ENCODE measurements at places on chromosomes 3 and 15.

GRCh38 chr15:60582370-60583036, 103.6 kb upstream of the ICE2 start:
- DNase-seq = no peak

DNA sequence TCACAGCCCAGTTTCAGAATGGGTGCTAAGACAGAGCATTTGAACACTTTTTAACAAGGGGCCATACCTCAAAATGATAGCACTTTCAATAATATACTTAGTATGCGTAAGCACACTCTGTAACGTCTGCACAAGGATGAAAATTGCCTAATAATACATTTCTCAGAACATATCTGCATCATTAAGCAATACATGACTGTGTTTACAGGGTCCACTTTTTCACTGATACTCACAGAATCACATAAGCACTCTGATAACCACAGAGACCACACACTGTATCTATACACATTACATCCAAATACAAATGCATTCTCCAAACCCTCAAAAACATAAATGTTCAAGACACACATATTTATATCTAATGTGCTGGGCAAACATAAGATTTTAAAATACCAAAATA, 79.8 kb downstream of the NR1I2 start:
- DNase-seq = no peak

DNA sequence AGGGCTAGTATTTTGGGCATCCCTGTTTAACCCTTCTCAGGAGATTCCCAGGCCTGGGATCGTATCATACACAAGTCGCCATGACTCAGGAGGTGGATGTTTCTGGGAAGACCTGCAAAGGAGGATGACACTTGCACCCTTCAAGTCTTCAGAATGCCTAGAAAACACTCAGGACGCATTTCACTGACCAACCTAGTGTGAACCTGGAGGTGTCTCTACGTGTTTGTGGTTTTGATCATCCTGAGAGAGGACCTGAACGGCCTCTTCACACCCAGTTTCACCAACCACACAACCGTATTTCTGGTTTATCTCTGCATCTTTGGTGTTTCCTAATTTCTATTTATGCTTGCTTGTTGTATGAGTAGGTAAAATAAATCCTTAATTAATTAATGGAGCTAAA, 2.8 kb upstream of the CLDND1 start:
- no peak for DNase-seq

- no peak for DNase-seq
Measured at GRCh38 chr3:31008994-31009393, 114.5 kb upstream of the GADL1 start.

GRCh38 chr3:167762296-167762695, 26.8 kb downstream of the SERPINI1 start:
- DNase-seq = no peak

DNA sequence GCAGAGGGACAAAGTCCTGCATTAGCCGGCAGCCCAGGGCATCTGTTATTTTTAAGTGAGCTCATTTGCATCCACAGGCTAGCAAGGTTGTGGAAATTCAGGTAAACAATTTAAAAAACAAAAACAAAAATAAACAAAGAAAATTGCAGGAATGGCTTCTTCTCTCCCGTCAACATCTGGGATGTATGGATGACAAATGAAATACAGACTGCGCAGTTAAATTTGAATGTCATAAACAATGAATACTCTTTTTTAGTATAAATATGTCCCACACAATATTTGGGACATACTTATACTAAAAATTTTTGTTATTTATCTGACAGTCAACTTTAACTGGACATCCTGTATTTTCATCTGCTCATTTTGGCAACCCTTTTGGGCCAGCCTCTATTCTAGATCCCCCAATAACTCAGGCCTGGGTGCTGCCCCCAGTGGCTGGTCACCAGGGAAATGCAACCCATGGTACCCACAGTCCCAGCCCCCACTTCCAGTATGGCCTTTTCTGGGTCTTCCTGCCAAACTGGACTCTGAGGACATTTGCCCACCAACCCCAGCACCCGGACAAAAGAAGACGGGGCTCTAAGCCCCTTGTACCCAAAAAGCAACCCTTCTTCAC, 12.7 kb downstream of the GRM2 start:
- DNase-seq = no peak

DNA sequence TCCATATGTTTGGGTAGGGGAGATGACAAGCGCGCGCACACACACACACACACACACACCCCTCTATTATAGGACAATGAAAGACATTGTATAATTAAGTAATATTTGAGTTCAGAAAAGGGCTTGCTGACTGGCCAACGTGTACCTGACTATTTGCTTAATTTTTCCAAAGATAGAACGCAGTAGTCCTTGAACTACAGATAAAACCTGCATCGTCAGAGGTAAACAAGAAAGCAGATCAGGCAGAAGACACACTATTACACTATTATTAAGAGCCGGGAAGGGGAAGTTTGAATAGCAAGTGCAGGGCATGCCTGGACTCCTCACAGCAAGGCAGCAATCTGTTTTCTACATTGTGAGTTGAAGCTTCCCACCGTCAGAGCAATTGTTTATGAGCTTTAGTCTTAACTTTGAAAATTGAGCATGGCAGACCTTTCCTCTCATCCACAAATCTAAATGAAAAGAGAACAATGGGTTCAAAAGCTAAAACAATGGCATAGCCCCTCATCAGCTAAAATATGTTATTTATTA, 427.7 kb downstream of the GABRG3 start:
- DNase-seq = no peak

- no peak for DNase-seq
Measured at GRCh38 chr3:51966922-51967383, 301 bp downstream of the PCBP4 start.

DNA sequence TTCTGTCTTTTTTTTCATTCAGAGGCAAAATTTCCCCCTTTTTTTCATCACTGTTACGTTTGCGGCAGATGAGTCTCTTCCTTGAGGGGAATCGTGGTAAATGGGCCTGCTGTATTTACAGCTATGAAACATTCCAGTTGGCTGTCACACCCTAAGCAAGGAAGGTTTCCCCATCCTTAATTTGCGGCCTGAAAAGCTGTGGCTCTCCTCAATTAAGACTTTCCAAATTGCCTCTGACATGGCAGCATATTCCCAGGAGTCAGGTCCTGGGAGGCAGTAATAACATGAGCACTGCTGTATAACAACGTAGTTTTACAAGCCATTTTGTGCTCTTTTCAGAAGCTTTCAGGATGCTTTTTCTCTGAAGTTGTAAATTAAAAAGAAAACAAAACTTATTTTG, 420.9 kb downstream of the LPP start:
- no peak for DNase-seq

- DNase-seq = no peak
Measured at GRCh38 chr15:63818191-63818590, 15.6 kb downstream of the HERC1 start.

- DNase-seq = no peak
Measured at GRCh38 chr3:34198309-34198708, 399.9 kb downstream of the PDCD6IP start.

DNA sequence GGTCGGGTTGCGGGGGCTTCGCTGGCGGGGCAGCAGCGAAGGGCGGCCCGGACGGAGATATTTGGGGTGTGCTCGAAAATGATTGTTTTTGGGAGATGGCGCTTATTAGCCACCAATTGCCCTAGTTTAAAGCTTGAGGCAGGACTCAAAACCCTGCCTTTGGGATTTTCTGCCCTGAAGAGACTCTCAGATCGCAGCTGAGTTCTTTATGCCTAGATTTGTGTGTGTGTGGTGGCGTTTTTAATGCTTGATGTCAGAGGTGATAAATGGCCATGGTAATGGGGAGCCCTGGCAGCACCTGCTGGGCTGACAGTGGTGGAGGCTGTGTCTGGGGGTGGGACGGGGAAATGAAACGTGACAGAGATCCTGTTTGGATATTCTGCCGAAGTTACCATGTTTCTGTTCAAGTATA, 604 bp downstream of the KCTD6 start:
- peak; percentile 38 for DNase-seq

DNA sequence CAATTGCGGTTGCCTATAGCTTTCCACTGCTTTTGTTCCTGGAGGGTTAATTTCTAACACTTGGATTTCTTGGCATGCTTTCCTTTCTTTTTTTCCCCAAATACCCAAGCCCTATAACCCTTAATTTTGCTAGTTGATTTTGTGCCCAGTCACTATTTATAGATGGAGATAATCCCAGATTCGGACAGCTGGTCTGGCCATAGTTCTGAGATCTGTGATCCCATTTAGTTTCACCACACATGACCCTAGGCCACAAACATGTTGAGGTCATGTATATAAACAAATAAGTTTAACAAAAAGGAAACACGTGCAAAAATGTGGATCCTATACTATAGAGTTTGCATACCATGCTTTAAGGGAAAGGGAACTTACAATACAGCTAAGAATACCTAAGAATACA, 111.4 kb downstream of the ZMAT3 start:
- no peak for DNase-seq

DNA sequence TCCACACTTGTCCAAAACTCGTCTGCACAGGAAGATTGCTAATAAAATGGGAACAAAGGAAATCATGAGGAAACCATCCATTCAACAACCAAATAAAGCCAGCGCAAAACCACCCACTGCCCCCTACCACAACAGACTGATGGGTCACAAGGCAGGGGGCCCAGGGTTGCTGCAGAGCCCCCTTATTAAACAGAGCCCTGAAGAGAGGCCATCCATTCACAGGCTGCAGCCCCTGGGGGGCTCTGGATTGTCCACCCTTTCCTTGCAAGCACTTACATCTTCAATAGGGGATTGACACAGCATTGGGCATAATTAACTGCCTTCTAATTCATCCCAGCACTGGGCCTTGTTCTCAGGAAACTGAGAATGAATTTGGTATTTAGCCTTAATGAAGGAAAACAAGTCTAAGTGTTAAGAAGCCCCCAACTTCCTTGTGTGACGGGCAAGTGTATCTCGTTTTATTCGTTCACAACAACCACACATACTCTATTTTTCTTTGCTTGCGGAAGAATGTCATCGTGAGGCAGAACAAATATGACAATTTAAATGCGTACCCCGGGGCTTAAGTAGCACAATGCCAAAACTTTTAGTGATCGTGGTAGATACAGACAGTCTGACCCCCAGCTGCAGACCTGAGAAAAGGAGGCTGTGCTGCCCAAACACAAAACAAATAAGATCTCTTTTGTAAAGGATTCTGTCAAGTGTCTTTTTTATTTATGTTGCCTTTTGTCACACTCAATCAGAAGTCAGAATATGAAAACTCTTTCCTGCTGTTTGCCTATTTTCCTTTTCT, 144.0 kb downstream of the SEMA6D start:
- DNase-seq = no peak

GRCh38 chr3:178532476-178532875, 3.8 kb upstream of the KCNMB2 start:
- DNase-seq = no peak

GRCh38 chr3:17070161-17070959, 185.6 kb downstream of the PLCL2 start:
- no peak for DNase-seq

- no peak for DNase-seq
Measured at GRCh38 chr15:88433046-88433685, 34.0 kb downstream of the MRPL46 start.

GRCh38 chr15:75532413-75533250, 46.5 kb downstream of the PTPN9 start:
- peak; percentile 47 for DNase-seq

GRCh38 chr3:59235634-59236012, 185.8 kb upstream of the CFAP20DC start:
- no peak for DNase-seq

DNA sequence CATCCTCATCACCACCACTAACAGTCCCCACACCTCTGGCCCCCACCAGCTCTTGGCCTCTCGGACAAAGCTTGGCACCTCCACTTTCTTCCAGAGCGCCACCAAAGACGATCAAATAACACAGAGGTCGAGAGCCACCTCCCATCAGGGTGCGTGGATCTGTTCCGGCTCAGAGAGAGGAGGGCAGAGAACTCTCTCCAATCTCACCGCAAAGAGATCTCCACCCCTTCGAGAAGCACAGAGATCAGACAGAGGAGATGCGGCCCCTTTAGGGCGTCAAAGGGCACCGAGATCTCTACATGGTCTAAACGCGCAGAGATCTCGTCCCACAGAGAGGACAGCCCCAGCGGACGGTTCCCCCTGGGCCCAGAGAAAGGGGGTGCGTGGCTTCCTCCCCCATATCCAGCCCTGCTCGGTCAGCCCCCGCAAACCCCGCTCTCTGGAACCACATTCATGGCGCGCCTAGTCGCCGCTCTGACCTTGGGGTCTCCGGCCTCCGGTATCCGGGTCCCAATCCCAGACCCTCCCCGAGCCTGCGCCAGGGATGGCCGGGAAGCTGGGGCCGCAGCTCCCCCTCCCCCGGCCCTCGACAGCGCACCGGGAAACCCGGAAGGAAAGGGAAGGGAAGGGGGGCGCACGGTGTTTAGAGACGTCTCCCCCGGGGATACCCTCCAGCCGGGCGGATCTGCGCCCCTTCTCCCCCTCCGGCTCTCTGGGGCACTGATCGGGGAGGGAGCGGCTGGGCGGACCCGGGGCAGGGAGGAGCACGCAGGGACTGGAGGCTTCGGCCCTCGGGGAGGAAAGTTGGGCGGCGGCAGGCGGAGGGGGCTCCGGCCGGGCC, 608 bp downstream of the SCN5A start:
- DNase-seq = no peak

DNA sequence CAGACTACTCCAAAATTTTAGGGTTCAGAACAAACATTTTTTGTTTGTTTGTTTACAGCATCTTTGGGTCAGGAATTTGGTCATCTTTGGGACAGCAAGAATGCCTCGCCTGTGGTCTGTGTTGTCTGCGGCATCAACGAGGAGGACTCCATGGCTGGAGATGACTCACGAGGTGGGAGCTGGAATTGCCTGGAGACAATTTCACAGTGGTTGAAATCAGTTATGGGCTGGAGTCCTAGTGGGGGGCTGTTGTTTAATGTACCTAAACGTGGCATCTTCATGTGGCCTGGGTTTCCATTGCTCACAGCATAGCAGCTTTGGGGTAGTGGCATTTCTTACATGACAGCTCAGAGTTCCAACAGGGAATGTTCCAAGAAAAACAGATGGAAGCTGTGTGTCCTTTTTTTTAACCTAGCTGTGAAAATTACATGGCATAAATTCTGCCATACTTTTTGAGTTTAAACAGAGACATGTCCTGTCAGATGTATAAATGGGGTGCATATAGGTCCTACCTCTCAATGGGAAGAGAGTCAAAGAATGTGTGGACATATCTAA, 507.3 kb upstream of the CBLB start:
- DNase-seq = no peak

- no peak for DNase-seq
Measured at GRCh38 chr3:171643681-171644080, 166.6 kb downstream of the PLD1 start.

- DNase-seq = no peak
Measured at GRCh38 chr3:122975924-122976293, 51.7 kb downstream of the SEMA5B start.

- no peak for DNase-seq
Measured at GRCh38 chr15:39578851-39579486, 1.9 kb upstream of the THBS1 start.

DNA sequence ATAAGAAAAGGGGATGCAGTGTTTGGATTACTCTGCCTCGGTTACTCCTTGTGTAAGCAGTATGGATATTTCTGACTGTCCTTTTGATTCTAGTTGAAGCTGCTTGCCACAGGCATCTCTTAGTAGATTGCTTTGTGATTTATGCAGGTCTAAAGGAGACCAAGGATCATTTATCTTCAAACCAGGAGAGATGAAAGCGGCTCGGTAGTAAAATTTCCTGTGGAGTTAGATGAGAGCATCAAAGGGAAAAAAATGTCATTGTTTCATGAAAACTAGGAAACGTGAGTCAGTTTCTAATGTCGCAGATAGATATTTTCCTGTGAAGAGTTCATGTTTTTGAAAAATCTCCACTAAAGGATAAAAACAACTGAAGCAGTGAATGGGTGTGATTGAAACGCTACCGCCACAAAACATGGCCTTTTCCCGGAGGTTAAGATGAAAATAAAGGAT, 254.0 kb upstream of the TBL1XR1 start:
- DNase-seq = no peak

Measured in pons (tissue), 1 donor.